ENCODE measurements at places on chromosomes 2 and 18.

- no peak for DNase-seq
Measured at GRCh38 chr2:231583982-231584381, 8.7 kb upstream of the TEX44 start.

DNA sequence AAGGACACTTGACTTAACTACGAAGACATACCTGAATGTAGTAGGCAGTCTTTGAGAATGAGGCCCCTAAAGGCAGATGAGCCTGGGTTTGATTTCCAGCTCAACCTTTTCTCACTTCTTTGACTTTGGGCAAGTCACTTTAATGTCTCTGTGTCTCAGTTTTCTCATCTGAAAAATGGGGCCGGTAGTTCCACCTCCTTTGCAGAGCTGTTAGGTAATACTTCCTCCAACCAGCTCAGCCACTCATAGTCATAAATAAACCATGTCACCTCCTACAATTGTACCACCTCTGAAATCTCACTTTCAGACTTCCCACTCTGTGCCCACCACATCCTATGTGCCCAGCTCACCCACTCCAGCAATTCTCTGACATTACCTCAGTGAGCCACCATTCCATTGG lies 10.4 kb downstream of the ARHGAP25 start:
- DNase-seq, result peak; percentile 77

GRCh38 chr18:61334951-61335683 lies 1.9 kb downstream of the CDH20 start:
- no peak for DNase-seq

- DNase-seq, result peak; percentile 90
Measured at GRCh38 chr2:46461011-46461674, 18.2 kb upstream of the TMEM247 start.

Measured in activated effector memory CD4-positive, alpha-beta T cell treated with anti-CD3 and anti-CD28 coated beads, Interleukin-2, amount 50 U/mL, for 16 hours (primary cell).